ENCODE measurements at places on chromosomes 2 and 18.
A peak's percentile ranks its signal among the peaks of the same experiment; 100 is the strongest.

DNA sequence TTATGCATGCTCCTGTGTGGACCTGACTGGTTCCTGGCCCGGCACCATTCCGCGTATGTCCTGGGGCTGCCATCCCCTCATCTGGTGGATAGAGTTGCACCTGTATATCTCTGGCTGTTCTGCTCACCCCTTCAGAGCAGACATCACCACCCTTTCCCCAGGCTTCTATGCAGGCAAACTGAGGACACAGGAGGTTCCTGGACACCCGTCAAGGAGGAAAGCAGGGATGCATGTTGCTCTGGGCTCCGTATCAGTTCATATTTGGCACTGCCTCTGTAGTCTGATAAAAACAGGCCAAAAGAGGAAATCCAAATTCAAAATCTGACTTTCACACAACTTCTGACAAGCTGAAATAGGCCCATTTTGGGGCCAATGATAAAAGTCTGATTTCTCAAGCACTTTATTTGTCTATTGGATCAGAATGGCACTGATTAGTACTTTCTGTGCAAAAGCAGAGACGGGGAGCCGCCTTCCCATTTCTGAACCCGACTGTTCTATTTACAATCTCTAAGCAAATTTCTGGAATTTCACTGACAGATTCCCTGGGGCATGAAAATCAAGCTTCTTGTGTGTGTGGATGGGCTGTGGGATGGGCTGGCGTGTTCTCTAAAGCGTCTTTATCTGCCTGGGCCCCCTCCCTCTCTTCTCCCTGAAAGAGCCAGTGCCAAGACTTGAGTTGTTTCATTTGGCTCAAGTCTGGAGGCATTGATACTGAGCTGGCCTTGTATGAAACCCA, 96.9 kb downstream of the SETBP1 start:
- DNase-seq, result no peak

- DNase-seq, result peak; percentile 53
These were observed at the start of gene SNTG2 for GRCh38 chr2:950080-950966. SNTG2 (plus strand) TSS chr2:950849; CDS start chr2:950997, 148 bp downstream.

GRCh38 chr2:204434660-204435462, 110.4 kb upstream of the PARD3B start:
- DNase-seq, result no peak

DNA sequence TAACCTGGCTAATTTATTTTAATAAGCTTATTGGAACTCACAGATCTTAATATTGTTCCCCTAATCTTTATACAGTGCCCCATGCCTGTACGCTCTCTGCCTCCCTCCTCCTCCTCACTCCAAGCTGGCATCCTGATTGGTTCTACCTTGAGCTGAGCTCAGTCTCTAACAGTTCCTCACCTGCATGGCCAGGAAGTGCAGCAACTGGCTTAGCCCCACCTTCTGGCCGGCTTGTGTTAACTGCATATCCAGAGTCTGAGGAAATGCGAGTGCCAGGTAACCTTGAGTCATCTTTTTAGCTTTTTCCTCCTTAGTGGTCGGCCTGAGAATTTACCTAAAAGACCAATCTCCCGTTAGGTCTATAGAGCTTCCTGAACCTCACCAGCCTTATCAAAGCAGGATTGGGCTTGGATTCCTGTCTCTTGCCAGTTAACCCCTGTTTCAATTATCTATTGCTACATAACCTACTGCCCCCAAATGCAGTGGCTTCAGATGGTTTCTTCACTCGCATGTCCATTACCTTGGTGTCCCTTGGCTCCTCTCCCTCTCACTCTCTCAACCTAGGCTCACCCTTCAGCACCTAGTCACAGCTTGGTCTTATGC, 89.5 kb upstream of the STK39 start:
- peak; percentile 21 for DNase-seq

- no peak for DNase-seq
These were observed 510.6 kb downstream of the XIRP2 start for GRCh38 chr2:167398873-167399272.

DNA sequence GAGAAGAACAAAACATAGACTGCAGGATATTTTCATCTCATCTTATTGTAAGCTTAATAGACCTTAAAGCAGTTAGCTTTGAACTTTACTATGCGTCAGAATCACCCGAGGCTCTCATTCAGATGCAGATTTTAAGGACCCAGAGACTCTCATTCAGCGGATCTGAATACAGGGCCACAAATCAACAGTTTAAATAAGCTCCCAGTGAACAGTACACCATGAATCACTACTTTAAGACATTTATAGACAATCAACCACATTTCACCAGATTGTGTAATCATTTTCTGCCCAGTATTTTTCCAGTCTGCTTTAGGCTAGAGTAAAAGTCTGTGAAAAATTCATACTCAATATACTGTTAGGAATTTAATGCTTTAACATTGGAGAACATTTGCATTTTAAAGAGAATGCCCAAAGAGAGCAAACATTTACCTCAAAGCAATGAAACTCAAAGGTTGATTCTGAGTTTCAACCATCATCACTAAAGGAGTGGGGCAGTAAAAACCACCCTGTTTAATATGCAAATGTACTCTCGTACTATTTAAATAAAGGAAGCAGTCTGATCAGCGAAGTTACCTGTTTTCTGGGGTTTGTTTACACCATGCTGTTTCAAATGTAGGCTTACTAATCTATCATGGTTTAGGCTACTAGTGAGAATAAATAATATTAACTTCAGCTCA, 11.0 kb upstream of the ALPK2 start:
- DNase-seq, result no peak

- DNase-seq, result no peak
These were observed 168.3 kb downstream of the MAP2 start for GRCh38 chr2:209592106-209592505.

- DNase-seq, result no peak
These were observed 47.1 kb upstream of the REL start for GRCh38 chr2:60834270-60834717.

GRCh38 chr2:85247610-85248009, 80.2 kb downstream of the TGOLN2 start:
- DNase-seq, result no peak

DNA sequence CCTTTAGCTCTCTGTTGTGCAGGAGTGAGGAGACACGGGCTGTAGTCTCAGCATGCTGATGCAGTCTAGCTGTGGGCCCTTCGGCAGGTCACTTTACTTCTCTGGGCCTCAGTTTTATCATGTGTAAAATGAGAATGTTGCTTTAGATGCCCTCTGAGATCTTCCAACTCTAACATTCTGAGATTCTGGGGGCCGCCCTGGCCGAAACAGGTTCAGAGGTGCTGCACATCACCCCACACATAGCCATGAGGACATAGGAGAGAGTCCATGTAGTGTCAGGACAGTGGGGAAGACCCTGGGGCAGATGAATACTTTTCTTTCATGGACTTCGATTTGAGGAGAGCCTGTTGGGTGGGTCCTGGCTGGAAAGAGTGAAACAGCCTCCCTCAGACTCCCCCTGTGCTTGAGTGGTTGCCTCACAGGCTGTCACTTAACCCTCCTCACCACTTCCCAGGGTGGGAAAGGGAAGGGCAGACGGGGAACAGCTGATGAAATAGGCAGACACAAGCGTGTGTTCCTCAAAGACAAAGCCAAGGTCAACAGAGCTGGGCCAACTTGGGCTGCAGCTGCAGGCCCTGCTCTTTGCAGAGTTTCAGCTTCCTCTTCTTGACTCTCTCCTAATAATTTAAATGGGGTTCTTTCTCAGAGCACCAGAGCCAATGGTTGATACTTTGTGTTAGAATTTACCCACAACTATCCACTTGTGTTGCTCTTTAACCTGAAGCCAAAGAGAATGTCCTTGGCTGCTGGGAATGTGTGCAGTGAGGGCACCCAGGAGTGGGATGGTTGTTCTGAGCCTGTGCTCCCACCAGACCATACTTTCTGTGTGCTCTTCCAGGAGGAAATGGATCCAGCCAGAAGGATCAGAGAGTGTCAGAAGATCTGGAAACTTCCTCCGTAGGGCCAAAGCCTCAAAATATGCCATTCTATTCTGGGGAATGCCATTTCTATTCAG, 14.7 kb upstream of the MRPL33 start:
- no peak for DNase-seq

- no peak for DNase-seq
These were observed 51.9 kb downstream of the UNC80 start for GRCh38 chr2:209823484-209823883.

- no peak for DNase-seq
These were observed 138.0 kb upstream of the GPC1 start for GRCh38 chr2:240297256-240298116.

GRCh38 chr18:45680066-45680690, 43.8 kb upstream of the SLC14A1 start:
- DNase-seq, result no peak

DNA sequence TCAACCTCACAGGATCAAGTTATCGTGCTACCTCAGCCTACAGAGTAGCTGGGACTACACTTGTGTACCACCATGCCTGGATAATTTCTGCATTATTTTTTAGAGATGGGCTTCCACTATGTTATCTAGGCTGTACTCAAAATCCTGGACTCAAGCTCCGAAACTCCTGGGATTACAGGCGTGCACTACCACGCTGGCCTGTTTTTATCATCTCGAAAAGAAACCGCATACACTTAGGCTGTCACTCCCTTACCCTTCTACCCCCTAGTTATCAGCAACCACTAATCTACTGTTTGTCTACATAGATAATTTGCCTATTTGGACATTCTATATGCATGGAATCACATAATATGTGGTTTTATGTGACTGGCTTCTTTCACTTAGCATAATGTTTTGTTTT, 8.5 kb upstream of the PUM2 start:
- DNase-seq, result no peak

DNA sequence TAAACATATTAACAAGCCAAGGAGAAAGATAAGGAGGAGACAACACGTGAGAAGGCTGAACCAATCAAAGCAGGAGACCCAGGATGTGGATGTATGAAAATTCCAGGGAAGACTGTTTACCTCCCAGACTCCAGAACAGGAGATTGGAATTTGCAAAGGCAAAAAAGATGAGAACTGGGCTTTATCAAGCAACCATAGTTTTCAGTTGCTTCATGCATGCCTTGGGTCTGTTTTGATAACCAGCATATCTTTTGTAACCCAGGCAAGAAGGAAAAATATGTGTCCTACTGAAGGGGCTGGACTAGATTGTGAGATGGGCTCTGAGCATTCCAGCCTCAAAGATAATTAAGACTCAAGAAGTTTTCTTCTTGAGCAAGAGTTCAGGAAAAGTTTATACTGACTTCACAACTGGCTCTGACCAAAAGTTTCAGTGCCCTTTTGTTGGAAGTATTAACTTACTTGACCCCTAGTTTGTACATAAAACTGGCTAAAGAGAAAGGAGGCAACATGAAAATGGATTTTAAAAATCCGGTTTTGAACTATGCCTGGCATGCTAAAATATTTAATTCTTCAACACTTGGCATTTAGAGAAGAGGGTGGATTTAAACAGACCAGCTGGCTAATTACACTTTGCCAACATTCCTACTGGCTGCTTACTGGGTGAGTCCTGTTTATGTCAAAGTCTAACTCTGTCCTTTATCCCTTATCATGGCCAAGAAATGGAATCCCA, 79.3 kb upstream of the CD28 start:
- DNase-seq, result no peak
